ENCODE measurements at places on chromosomes 2 and 18.

DNA sequence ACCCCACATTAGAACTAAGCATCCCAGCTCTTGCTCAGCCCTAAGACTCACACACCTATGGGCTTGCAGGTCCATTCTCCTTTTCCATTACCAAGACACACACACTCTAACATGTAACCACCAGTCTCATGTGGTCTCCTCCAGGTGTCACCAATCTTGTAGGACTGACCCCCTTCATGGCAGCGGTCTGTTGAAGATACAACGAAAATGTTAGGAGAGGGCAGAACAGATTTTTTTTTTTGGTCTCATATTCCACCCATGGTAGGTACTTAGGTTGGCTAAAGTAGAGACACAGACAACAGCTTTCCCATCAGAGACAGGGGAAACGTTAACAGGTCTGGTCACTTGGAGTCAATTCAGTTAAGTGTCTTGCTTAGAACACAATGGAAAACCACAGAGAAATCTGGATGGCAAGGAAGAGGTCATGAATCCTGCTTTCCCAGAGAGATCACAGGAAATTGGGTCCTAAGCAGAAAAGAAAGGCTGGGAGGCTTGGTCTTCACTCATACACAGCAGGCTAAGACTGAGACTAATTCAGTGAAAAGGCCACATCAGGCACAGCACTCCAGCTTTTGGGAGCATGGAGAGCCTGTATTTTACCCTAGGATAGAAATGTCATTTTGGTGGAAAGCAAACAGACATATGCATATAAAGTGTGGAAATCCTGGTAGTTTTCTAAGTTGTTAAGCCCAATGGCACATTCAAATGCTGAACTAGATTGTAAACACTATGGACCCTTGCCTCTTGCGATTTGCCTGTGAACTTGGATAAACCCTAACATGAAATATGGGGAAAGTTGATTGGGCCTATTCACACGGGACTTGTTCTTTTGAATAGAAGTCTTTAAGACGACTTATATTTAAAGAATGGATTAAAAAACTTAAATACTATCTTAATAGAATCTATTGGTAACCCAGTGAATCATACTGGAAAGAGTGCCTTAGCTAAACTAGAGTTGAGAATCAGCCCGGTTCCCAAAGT is 3.8 kb downstream of the FN1 start:
- DNase-seq: no peak

DNA sequence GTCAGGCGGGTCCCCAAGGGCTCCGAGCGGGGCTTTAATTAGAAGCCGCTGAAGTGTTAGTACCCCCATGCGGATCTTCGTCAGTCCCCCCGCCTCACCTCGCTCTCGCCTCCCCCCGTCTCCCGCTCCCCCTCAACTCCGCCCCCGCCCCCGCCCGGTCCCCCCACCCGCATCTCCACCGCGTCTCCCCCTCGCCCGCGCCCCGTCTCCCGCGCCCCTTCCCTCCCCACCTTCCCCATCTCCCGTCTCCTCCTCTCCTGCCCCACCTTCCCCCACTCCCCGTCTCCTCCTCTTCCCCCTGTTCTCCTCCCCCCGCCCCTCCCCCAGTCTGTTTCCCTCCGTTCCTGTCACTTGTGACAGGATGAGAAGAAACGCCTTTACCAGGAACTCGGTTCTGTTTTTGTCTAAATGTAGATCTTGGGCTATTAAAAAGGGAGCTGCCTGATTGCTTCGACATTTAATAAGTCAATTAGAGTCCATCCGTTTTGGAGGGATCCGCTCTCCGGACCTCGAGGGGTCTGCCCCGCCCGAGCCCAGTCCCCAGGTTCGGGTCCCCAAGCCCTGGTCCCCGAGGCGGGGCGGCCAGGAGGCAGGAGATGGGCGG is 969 bp upstream of the ALKAL2 start:
- no peak for DNase-seq

- no peak for DNase-seq
Observed at GRCh38 chr2:226622484-226622883, 177.1 kb downstream of the IRS1 start.

GRCh38 chr2:237692601-237693290 is 65.4 kb downstream of the LRRFIP1 start:
- DNase-seq: no peak

- no peak for DNase-seq
Observed at GRCh38 chr18:66694852-66695251, 91.0 kb upstream of the CDH19 start.

DNA sequence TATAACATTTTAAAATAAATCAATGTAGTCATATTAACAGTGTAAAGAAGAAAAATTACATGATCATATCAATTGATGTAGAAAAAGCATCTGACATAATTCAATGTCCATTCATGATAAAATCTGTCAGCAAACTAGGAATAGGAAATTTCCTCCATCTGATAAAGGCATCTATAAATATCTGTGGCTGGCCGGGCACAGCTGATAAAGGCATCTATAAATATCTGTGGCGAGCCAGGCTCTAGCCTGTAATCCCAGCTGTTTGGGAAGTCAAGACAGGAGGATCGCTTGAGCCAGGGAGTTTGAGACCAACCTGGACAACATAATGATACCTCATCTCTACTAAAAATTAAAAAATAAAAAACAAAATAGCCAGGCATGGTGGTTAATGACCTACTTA is 18.1 kb upstream of the RANBP2 start:
- no peak for DNase-seq

DNA sequence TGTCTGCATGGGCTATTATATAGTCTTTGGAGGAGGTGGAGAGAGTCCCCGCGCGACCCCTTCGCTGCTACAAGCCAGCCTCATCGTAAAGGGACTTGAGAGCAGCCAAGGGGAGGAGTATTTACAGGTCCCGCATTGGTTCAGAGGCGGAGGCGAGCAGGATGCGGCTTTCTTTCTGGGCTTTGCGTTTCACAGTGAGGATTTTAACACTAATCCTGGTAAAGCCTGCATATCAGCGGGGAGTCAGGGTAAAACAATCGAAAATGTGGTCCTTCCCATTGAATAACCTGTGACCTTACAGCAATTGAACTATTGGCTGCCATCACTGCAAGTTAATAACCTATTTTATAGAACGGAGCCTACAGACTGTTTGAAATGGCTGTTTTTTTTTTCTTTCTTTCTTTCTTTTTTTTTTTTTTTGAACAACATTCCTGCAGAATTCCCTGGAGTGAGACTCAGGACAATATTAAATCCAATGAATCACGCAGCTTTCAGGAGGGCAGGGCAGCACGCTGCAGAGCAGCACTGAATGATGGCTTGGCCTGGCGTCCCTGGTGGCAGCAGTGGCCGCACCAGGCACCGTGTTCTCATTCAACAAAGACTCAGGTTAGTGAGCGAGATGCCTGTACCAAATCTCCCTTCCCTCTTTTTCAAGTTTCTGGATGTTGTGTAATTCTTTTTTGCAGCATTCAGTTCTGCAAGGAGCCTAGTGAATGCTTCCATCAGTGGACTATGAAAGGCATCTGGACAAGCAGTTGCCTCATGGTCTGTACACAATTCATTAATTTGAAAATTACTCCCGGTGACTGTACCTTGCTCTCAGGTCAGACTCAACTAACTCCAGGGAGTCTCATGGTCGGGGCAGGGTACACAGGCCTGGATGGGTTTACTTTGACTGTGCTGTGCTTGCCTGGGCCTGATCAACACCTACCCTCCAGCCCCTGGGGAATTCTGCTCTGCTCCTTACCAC is 19.8 kb downstream of the SMIM21 start:
- no peak for DNase-seq

- no peak for DNase-seq
Observed at GRCh38 chr2:238573916-238574315, 147.2 kb downstream of the ASB1 start.

DNA sequence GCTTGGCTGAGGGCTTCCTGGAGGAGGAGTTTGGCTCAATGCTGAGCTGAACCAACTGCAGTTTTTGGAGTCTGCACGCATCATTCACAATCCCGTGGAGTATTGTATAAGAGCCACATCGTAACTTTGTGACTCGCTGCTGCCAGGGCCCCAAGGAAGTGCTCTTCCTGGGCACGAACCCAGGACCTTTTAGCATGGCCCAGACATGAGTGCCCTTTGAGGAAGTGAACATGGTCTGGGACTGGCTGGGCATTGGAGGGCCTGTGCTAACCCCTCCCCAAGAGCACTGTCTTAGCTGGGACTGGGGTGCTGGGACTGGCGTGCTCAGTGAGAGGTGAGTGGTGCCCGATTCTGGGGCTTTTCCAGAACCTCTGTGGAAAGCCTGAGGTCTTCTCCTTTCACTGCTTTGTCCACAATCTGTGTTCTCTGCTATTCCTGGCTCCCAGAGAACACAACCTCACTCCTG is 88.6 kb downstream of the LIPG start:
- no peak for DNase-seq
